ENCODE measurements at places on chromosomes 5 and 9.

DNA sequence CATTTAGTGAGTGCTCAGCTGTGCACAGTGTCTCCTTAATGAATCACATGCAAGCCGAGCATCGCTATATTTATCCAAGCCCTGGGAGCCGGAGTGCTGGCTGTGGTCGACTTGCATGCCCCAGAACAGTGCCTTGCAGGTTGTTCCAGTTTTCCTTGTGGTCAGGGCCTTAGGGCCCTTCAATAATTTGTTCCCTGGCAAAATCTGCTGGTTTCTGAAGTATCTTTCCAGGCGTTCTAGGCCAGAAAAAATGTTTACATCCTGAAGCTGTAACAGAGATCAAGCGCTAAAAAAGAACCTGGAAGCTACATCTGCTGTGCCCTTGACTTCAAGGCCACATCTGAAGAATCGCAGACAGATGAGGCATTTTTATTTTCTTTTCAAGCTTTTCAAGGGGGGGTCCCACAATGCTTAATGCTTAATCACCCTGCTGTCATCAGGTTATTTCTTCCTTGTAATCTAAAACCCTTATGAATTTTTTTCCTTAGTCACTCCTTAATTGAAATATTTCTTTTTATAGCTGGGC, 105.8 kb downstream of the DOCK2 start:
- H3K4me1 ChIP-seq, result peaks cover 2% of the 10 kb centered on the region
- no peaks in the 10 kb centered on the region for H3K27me3 ChIP-seq
- no peak overlapping the region for H3K27ac ChIP-seq
- H3K36me3 ChIP-seq, result peaks cover 52% of the 10 kb centered on the region
- no peak for DNase-seq

GRCh38 chr9:75089373-75089766, 1.1 kb downstream of the OSTF1 start:
- H3K27me3 ChIP-seq, result no peaks in the 10 kb centered on the region
- H3K4me1 ChIP-seq, result peaks cover 50% of the 10 kb centered on the region
- no peak for DNase-seq
- peak overlapping the region; percentile 95 for H3K27ac ChIP-seq

DNA sequence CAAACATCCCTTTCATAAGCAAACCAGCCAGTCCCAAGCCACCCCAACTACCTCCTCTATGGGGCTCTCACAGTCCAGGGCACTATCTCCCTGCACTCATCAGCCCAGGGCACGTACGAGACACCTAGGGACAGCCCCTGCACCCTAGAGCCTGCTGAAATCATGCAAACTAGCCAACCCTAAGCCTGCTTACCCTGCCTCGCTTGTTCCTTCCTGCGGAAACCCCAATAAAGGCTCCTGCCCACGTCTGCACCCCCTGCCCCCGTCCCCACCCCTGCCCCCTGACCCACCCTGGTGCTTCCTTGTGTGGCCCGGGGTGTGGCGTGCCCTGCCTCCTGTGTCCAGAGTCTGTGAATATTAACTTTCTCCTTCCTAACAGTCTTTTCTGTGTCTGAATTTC, 135.9 kb downstream of the GADD45G start:
- peaks cover 54% of the 10 kb centered on the region for H3K4me1 ChIP-seq
- H3K4me3 ChIP-seq, result peak overlapping the region; percentile 10
- DNase-seq, result peak; percentile 49
- peak overlapping the region; percentile 88 for H3K27ac ChIP-seq
- no peaks in the 10 kb centered on the region for H3K27me3 ChIP-seq

DNA sequence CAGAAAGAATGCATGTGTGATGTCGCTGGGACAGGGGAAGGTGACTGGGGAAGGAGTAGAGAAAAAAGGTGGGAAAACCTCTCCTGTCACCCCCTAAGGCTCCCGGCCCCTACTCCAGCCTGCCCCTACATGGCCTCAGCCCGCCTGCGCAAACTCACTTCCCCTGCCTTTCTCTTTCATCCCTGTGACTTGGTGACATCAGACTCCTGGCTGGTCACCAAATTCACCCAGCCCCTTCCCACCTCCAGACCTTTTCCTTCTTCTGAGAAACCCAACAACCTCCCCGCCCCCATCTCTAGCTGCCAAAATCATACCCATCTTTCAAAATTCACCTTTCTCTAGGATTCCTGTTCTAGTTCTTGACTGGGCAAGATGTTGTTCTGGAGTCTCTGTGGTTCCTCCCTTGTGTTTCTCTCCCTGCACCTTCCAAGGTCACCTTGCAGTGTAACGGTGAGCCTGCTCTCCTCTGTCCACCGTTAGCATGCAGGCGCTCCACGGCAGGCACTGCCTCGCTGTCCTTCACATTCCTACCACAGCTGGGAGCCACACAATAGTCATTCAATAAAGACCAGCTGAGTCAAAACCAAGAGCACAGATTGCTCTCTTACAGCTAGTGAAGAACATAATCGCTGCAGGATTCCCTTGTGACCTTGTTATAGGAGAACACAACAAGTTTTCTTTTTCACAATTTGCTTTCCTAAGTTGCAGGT, 134.5 kb downstream of the FANCC start:
- H3K27me3 ChIP-seq, result no peaks in the 10 kb centered on the region
- H3K27ac ChIP-seq, result no peak overlapping the region
- no peaks in the 10 kb centered on the region for H3K36me3 ChIP-seq
- H3K4me3 ChIP-seq, result no peak overlapping the region
- no peak for DNase-seq
- H3K4me1 ChIP-seq, result no peaks in the 10 kb centered on the region

DNA sequence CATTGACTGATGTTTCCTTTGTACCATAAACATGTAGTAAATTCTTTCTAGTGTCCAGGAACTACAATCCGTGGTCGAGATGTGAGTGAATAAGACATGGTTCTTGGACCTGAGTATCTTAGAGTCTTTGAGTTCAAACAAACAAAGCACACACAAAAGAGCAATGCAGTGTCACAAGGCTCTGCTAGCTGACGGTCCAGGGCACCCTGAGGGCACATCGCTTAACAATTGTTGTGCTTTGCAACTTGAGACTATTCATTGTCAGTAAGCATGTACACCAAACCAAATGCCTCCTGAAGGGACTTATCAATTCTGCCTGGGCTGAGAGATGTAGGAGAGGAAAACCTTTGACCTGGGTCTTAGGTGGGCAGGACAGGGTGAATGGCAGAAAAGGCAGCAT, 84.8 kb downstream of the CAMK4 start:
- H3K4me1 ChIP-seq, result no peaks in the 10 kb centered on the region
- DNase-seq, result no peak
- H3K36me3 ChIP-seq, result no peaks in the 10 kb centered on the region
- H3K27ac ChIP-seq, result no peak overlapping the region

DNA sequence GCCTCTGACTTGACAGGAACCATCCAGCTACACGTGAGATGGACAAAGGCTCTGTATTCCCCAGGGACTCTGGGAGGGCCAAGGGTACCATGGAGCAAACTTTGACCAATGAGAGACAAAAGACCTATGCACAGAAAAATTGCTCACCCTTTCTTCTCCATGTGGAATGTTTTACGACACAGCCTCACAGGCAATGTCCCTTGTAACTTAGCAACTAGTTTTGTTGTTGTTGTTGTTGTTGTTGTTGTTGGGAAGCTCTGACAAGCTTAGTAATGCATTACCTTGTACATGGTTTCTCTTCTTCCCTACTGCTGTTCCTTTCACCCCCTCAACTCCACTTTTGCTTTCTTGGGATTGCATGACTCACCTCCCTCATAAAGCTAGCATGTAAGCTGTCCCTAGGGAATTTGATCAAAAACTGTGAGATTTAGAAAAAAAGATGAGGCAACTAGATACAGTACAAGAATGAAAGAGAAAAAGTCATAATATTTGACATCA, 550.9 kb downstream of the RAB3C start:
- H3K4me3 ChIP-seq, result no peak overlapping the region
- H3K36me3 ChIP-seq, result no peaks in the 10 kb centered on the region
- no peak overlapping the region for H3K27ac ChIP-seq

GRCh38 chr5:3030511-3031165, 279.2 kb upstream of the IRX2 start:
- no peak overlapping the region for H3K4me3 ChIP-seq
- H3K4me1 ChIP-seq, result no peaks in the 10 kb centered on the region
- no peak overlapping the region for H3K27ac ChIP-seq
- H3K36me3 ChIP-seq, result no peaks in the 10 kb centered on the region
- H3K27me3 ChIP-seq, result no peaks in the 10 kb centered on the region
- no peak for DNase-seq

GRCh38 chr5:126676195-126676624, 75.5 kb downstream of the PHAX start:
- peak; percentile 62 for DNase-seq
- no peaks in the 10 kb centered on the region for H3K36me3 ChIP-seq
- H3K27me3 ChIP-seq, result no peaks in the 10 kb centered on the region
- H3K4me3 ChIP-seq, result no peak overlapping the region
- H3K4me1 ChIP-seq, result peaks cover 4% of the 10 kb centered on the region

DNA sequence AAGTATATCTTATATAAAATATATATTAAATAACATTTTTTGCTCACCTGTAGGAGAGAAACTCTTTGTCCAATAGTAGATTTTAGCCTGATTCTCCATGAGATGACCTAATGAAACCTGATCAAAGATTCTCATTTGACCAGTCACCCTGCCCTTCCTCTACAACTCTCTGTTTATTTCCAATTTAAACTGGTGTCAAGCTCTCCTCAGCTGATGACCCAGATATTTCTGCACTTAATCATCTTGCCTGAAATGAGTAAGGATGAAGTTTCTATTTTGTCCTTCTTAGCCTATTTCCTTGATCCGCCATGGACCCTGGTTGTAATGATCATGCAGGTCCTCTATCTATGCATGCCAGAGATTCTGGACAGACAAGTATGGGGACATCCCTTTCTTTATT, 179.3 kb upstream of the FGF10 start:
- no peaks in the 10 kb centered on the region for H3K27me3 ChIP-seq
- H3K4me1 ChIP-seq, result no peaks in the 10 kb centered on the region
- H3K36me3 ChIP-seq, result no peaks in the 10 kb centered on the region
- no peak overlapping the region for H3K4me3 ChIP-seq

Measured in naive B cell (primary cell).